ENCODE measurements at places on chromosomes 12 and 14.

GRCh38 chr12:1926251-1926657, 7.8 kb upstream of the CACNA2D4 start:
- DNase-seq: no peak

DNA sequence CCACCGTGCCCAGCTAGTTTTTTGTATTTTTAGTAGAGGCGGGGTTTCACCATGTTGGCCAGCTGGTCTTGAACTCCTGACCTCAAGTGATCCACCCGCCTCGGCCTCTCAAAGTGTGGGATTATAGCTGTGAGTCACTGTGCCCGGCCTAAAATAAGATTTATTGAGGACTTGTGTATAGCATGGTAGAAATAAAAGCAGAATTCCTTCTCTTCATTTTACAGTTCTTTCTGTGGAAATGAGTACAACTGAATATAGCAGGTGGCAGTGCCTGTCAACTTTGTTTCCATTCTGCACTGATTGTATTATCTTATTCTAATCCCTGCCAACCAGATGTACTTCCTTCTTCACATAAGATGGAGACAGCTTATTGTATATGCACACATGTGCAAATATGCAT, 41.0 kb downstream of the DIP2B start:
- no peak for DNase-seq

DNA sequence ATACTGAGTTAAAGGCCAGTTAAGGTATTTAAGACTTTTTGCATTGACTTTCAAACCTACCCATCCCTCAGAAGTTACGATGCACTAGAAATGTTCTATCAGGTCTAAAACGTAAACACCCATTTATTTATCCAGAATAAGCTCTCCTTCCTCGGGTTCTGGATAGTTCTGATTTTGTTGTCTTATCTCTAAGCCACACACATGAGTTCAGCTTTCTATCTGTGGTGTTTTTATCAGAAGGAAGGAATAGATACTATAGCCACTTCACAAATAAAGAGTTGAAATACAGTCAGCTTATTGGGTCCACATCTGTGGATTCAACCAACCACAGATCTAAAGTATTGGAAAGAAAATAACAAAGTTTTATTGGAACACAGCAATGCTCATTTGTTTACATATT, 5.4 kb downstream of the SFSWAP start:
- DNase-seq: no peak

DNA sequence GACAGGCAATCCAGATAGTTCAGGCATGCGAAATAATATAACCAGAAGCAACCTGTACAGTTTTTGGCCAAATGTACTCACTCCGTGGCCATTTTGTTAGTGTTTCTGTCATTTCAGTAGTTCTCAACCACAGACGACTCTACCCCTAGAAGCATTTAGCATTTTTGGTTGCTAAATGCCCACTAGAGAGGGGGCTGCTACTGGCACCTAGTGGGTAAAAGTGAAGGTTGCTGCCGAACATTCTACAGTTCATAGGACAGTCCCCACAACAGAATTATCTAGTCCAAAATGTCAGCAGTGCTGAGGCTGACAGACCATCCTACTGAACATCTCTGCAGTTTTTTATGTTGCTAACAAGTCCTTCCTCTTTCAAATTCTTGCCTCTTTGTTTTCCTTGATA, 107.4 kb downstream of the TSHR start:
- peak; percentile 45 for DNase-seq

DNA sequence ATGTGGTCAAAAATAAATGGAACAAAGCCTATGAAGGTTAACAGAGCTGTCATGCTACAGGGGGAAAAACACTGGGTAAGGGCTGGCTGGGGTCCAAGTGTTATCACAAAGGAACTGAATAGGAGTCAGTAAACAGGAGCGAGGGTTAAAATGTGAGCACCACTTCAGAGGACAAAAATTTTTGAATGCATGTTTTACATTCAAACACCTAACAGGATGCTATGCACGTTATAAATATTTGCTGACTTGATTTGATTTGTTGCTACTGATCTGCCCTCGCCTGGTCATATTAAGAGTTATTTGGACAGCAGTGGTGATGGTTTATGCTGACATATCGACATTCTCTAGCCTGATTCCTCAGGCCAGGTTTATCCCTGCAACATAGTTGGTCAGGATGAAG, 7.4 kb upstream of the KTN1 start:
- DNase-seq: no peak

DNA sequence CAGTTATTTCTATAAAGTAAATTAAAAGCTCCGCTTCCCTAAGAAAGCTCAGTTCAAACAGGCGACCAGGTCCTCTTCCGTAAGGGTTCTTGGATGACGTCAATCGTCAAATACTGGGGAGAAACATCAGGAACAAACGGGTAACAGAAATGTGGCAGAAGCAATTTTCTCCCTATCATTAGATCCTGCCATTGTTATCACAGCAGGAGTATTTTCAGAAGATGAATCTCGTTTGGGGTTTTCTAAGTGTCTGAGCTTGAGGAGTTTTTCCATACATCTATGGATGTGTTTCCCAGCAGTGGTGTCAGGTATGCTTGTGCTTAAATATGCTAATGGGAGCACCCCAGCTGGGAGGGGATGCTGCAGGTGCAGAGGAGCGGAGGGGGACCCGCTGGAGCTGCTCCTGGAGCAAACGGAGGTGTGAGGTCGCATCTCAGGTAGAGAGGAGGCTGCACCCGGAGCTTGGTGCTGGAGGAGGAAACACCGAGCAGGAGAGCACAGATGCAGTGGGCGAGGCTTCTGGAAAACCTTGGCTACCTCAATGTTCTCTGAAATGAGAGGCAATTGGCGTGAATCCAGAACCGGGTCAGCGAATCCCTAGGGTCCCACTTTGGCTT, 795.5 kb downstream of the AACS start:
- no peak for DNase-seq

DNA sequence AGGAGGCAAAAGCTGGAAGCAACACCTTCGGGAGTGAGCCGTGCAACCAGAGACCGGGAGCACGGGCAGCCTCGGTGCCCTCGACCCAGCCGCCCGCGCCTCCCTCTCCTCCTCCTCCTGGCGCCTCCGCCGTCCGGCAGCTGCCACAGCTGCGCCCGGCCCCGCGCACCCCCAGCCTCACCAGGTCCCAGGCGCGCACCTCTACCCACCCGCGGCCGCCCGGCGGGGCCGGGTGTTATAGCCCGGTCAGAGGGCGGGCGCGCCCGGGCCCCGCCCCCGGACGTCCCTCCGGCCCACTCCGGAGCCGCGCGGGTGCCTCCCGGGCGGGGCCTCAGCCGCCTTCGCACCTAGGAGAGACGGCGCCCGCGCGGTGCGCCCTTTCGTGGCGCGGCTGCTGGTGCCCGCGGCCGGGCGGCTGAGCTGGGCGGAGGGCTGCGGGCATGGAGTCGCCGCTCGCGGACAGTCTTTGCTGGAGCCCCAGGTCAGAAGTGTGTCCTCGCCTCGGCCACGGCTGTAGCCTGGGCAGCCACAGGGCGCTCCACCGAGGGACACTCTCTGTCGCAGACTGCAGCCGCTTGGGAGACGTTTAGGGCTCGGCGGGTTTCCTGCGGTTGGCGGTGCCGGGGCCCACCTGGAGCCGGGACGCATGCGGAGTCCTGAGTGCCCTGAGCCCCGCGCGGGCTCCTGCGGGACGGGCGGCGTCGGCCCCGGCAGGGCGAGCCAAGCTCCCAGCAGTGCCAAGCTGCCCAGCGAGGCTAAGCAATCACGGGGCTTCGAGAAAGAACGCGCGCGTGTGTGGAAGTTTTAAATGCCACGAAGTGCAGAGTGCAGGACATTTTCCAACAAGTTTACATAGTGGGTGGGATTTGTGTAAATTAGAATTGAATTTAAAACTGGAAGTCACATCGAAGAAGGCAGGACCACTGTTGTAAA, at the start of gene CPM:
Gene CPM, minus strand, starts transcription at position 211 of the 933 bp plus-strand sequence. CDS start 334 bp downstream, outside the sequence.
- peak; percentile 87 for DNase-seq

DNA sequence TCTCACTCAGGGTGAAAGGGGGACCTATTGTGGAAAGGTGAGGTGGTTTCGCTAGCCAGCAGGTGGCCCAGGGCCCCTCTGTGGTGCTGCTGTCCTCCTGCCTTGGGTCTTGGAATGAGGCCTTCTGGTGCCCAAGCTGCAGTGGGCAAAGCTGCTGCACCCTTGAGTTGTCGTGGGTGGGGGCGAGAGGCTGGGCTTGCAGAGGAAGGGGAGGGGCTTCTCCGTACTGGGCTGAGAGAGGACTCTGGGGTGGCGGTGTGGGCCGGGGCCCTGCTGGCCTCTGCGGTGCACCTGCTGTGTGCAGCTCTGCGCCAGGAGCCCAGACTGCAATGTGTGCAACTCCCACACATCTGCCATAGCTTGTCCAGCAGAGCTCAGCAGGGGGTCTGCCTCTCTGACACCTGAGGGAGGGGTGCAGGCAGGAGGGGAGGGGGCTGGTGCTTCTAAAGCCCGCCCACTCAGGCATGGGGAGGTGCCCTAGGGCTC, 145.8 kb downstream of the KIF26A start:
- DNase-seq: no peak

DNA sequence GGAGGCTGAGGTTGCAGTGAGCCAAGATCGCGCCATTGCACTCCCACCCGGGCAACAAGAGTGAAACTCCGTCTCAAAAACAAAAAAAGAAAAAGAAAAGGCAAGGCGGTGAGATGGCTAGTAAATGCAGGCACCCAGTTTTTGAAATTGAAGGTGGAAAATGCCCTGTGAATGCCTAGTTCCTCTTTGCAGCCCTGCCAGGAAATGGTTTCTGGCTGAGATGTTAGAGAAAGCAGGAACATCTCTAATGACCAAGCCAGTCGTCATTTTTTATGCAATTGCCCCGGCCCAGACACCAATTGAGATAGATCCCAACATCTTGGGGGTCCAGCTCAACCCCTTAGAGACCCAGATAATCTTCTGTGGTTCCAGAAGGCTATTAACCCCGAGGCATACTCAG, 17.0 kb downstream of the SLC8A3 start:
- DNase-seq: peak; percentile 52

DNA sequence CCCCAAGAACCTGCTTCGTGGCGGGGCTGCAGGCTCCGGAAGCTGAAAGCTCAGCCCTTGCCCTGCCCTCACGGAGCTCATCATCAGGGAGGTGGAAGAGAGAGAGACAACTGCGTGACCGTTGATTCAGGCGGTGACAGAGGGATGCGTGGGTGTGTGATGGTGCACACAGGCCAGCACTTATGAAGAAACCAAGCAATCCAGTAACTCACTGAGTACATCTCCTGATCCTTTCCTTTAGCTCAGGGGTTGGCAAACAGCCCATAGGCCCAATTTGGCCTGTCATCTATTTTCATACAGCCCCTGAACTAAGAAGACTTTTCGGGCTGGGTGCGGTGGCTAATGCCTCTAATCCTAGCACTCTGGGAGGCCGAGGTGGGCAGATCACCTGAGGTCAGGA, 49.9 kb downstream of the TESC start:
- peak; percentile 34 for DNase-seq

- DNase-seq: peak; percentile 63
Measured at GRCh38 chr12:92144631-92145480, 790 bp downstream of the BTG1 start.

DNA sequence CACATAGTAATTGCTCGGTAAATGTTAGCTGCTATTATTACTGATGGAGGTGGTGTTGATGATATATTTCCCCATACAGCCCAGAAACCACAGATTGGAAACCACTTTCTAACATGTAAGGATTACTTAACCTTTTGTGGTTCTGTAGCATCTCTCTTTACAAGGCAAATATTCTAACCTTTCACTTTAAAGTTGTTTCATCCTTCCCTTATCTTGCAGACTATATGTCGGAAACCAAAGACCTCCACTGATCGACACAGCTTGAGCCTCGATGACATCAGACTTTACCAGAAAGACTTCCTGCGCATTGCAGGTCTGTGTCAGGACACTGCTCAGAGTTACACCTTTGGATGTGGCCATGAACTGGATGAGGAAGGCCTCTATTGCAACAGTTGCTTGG, 75.8 kb downstream of the FRMD6 start:
- no peak for DNase-seq

GRCh38 chr12:94318181-94318580, 141.5 kb downstream of the CEP83 start:
- DNase-seq: peak; percentile 8

DNA sequence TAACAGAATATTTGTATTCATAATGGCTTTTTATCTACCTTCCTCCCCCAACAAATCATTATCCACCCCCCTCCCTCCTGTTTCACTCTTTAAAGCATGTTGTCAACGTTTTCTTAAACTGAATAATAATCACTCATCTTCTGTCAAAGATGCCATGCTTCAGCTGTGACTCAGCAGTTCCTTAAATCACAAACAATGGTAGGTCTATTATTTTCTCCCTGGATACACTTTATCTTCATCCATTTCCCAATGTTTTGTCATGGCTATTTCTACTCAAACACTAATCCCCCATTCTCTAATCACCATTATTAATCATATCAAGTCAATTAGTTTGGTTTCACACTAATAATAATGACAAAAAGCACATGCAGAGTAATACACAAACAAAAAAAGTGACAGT, 6.5 kb downstream of the CLEC12B start:
- DNase-seq: no peak

- no peak for DNase-seq
Measured at GRCh38 chr12:64694130-64695040, 64.8 kb downstream of the GNS start.

DNA sequence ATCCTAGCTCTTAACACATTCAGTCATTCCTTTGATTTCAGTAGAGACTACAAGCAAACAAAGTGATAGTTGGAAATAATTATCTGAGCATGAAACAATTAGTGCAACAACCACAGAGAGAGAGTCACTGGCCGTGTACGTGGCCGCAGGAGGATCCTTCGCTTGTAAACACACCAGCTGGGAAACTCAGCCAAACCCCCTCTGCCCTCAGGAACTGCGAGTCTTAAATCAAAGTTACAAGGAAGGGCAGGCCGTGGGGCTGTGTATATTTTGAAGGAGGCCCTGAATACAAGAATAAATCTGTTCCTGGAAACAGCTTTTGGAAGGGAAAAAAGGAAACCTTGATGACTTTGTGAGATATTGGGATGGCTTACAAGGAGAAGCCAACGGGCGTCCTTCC, 164.5 kb downstream of the ANO2 start:
- no peak for DNase-seq

DNA sequence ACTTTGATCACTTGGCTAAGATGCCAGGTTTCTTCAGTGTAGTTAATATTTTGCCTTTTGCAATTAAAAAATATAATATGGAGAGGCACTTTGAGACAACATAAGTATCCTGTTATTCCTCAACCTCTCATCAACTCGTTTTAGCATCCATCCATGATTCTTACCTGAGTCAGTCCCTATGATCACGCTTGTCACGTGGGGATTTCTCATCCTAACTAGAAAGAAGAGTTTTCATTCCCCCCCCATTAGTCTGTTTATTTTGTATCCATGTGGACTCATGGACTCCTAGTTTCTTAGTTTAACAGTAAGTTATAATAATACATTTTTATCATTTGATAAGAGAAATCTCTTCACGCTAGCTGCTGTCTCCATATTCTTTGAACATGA, 110.3 kb downstream of the SLC25A47 start:
- no peak for DNase-seq

- DNase-seq: no peak
Measured at GRCh38 chr12:77914081-77914488, 83.4 kb downstream of the NAV3 start.

DNA sequence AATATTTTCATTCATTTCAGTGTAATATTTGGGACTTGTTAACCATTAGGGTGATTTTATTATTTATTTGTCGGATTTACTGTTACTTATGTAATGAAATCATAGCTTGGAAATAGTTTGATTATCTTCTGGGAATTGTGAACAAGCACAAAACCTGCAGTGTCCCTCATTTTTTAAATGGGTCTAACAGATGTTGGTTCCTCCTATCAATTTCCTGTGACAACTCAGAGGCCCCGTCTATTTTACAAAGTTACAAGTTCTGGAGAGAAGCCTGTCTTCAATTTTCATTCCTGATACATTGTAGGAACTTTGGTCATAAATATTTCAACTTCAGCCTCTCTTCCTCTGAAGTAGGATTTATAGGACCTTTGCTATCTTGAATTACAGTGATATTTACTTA, 101.8 kb upstream of the DNM1L start:
- no peak for DNase-seq

Data from suppressor macrophage (primary cell).